ENCODE measurements at places on chromosomes 5 and 9. TPM values are rescaled to one million over a fixed set of nuclear protein-coding genes. Genes with fewer than 3 reads are reported as not detected.

ALDOB gene
- 1.8 TPM for total RNA-seq

NEUROG1 gene
- not detected for total RNA-seq

PHF24 gene
- total RNA-seq: 0.03 TPM

ACTL7A gene
- total RNA-seq: not detected

RXRA gene
- 61.1 TPM for total RNA-seq

ITGA1 gene
- total RNA-seq: 33.9 TPM

JAKMIP2 gene
- total RNA-seq: 0.66 TPM

IFNA21 gene
- total RNA-seq: not detected

FUT7 gene
- total RNA-seq: 0.20 TPM

NRARP gene
- 14.5 TPM for total RNA-seq

MGAT4B gene
- 82.2 TPM for total RNA-seq

EGFLAM gene
- total RNA-seq: 4.5 TPM

PNPLA7 gene
- total RNA-seq: 7.4 TPM

SLC23A1 gene
- not detected for total RNA-seq

MARCOL gene
- total RNA-seq: not detected

RASGRF2 gene
- 4.3 TPM for total RNA-seq

TMEM167A gene
- 52.8 TPM for total RNA-seq

GLIPR2 gene
- 9.0 TPM for total RNA-seq

DBH gene
- total RNA-seq: 0.09 TPM

FSTL4 gene
- not detected for total RNA-seq

NAIF1 gene
- 6.1 TPM for total RNA-seq

GPX8 gene
- total RNA-seq: 15.7 TPM

RHOBTB3 gene
- 102 TPM for total RNA-seq

PIP5K1B gene
- 72.2 TPM for total RNA-seq

STKLD1 gene
- total RNA-seq: 0.37 TPM

GRM6 gene
- total RNA-seq: not detected

QRFP gene
- not detected for total RNA-seq

DCTN4 gene
- total RNA-seq: 44.5 TPM

WDR38 gene
- not detected for total RNA-seq

PCDHA7 gene
- total RNA-seq: not detected

PCDHGA5 gene
- 4.1 TPM for total RNA-seq

GAPT gene
- 0.94 TPM for total RNA-seq

KIF27 gene
- total RNA-seq: 4.0 TPM

HMMR gene
- total RNA-seq: 0.39 TPM

PCDHGA6 gene
- 3.7 TPM for total RNA-seq

RMRP gene
- total RNA-seq: 20,579 TPM

OR2V2 gene
- not detected for total RNA-seq

GHR gene
- 20.7 TPM for total RNA-seq

HAPLN1 gene
- 1.3 TPM for total RNA-seq

NTNG2 gene
- total RNA-seq: 15.8 TPM

ZDHHC11B gene
- total RNA-seq: 26.0 TPM

FAT2 gene
- total RNA-seq: not detected

SLC46A2 gene
- not detected for total RNA-seq

CORO2A gene
- total RNA-seq: 0.35 TPM

BARHL1 gene
- total RNA-seq: not detected

ZBTB5 gene
- 6.8 TPM for total RNA-seq

SLC34A1 gene
- not detected for total RNA-seq

ENDOG gene
- total RNA-seq: 42.9 TPM

PCDHA12 gene
- total RNA-seq: 0.31 TPM

PCDHGC4 gene
- 2.3 TPM for total RNA-seq

SARDH gene
- 2.7 TPM for total RNA-seq

SLC31A2 gene
- total RNA-seq: 10.9 TPM
